ENCODE measurements at places on chromosomes 4 and X. TPM values are rescaled to one million over a fixed set of nuclear protein-coding genes. Genes with fewer than 3 reads are reported as not detected.

Gene TRAM1L1
- total RNA-seq, result 5.0 TPM

Gene SPANXB1
- not detected for total RNA-seq

GRCh38 chr4:118326585-118326984 is 26.2 kb downstream of the PRSS12 start:
- DNase-seq, result no peak
- H3K36me3 ChIP-seq, result no peaks in the 10 kb centered on the region
- no peaks in the 10 kb centered on the region for H3K27me3 ChIP-seq
- H3K27ac ChIP-seq, result no peak overlapping the region

DNA sequence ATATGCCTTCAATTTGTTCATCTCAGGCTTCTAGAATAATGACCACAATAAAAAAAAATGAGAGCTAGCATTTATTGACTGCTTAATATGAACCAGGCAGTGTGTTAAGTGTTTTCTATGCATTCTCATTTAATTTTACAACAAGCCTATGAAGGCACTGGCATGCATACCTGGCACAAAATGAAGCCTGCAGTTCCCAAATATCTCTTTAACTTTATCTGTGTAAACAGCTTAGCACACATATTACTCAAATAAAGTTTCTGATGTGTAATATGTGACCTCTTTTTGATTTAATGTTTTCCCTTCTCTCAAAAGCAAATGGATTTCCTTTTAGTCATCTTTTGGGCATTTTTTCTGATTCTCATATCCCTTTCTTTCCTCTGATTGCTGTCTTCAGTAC is 671.8 kb downstream of the PCDH7 start:
- DNase-seq, result no peak
- no peaks in the 10 kb centered on the region for H3K36me3 ChIP-seq
- no peaks in the 10 kb centered on the region for H3K4me1 ChIP-seq

GRCh38 chrX:41602816-41603345 is 85.9 kb upstream of the GPR34 start:
- H3K27ac ChIP-seq, result no peak overlapping the region
- peaks cover 12% of the 10 kb centered on the region for H3K36me3 ChIP-seq
- peaks cover 11% of the 10 kb centered on the region for H3K4me1 ChIP-seq
- DNase-seq, result no peak
- H3K4me3 ChIP-seq, result no peak overlapping the region

DNA sequence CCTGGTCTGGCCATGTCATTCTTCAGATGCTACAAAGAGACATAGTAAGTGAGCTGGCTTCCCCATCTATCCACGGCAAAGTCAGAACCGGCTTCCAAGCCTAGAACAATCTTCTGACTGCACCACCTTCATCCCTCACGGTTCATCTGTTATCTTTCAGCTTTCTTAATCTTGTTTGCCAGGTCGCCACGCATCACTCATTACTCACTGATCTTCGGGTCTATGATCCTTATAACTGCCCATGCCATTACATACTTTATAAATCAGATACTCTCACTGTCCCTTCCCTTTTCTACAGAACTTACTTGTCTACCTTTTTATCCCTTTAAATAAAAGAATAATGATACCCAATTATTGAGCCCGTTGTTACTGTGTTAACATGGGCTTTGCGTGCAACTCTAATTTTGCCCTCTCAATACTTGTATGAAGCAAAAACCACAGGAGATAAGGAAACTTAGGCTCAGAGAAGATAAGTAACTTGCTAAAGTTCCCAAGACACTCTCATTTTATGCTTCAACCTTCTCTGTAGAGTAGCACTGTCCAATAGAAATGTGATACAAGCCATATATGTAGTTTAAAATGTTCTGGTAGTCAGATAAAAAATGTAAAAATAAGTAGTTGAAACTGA is 171.7 kb downstream of the AMELX start:
- H3K27ac ChIP-seq, result no peak overlapping the region
- no peaks in the 10 kb centered on the region for H3K4me1 ChIP-seq
- no peaks in the 10 kb centered on the region for H3K27me3 ChIP-seq
- DNase-seq, result no peak
- H3K4me3 ChIP-seq, result no peak overlapping the region

- H3K4me1 ChIP-seq, result no peaks in the 10 kb centered on the region
- no peaks in the 10 kb centered on the region for H3K36me3 ChIP-seq
- no peak overlapping the region for H3K4me3 ChIP-seq
- peaks cover 8% of the 10 kb centered on the region for H3K27me3 ChIP-seq
Observed at GRCh38 chr4:147860960-147861359, 129.1 kb downstream of the ARHGAP10 start.

GRCh38 chr4:61201561-61201960 is 1.4 kb downstream of the ADGRL3 start:
- H3K27me3 ChIP-seq, result peaks cover 28% of the 10 kb centered on the region
- peaks cover 31% of the 10 kb centered on the region for H3K4me1 ChIP-seq

Measured in neural crest cell (in vitro differentiated cells).